ENCODE measurements at places on chromosomes 16 and 17. TPM values are rescaled to one million over a fixed set of nuclear protein-coding genes. Genes with fewer than 3 reads are reported as not detected.

DNA sequence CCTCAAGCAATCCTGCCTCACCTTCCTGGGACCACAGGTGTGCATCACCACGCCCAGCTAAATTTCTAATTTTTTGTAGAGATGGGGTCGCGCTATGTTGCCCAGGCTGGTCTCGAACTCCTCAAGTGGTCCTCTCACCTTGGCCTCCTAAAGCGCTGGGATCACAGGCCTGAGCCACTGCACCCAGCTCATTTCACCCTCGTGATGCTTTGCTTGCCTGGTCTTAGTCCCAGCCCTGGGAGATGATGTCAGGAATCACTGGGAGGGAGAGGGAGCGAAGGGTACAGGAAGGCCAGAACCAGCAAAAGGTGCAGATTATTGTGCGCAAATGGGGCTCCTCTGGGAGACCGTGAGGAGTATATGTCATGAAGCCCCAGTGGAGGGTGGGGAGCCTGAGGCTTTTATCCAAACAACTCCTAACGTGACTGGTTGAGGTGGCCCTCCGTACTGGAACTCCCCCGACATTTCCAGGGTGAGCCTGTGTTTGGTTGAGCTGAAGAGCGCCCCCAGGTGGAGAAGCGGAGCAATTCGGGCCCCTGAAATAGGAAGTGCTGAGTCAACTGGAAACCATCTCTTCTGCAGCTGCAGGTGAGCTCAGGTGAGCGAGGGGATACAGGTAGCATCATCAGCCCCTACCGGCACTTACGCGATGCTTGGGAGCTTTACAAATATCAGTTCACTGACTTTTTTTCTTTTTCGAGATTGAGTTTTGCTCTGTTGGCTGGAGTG lies 41.2 kb upstream of the HAPSTR1 start:
- H3K27ac ChIP-seq = no peak overlapping the region
- H3K27me3 ChIP-seq = no peaks in the 10 kb centered on the region
- H3K4me1 ChIP-seq = no peaks in the 10 kb centered on the region
- no peak overlapping the region for H3K4me3 ChIP-seq
- H3K36me3 ChIP-seq = no peaks in the 10 kb centered on the region
- DNase-seq = peak; percentile 36

- H3K4me3 ChIP-seq = no peak overlapping the region
- H3K36me3 ChIP-seq = no peaks in the 10 kb centered on the region
- H3K27me3 ChIP-seq = no peaks in the 10 kb centered on the region
- no peak for DNase-seq
Measured at GRCh38 chr16:48165961-48166578, 10.3 kb upstream of the ABCC12 start.

DNA sequence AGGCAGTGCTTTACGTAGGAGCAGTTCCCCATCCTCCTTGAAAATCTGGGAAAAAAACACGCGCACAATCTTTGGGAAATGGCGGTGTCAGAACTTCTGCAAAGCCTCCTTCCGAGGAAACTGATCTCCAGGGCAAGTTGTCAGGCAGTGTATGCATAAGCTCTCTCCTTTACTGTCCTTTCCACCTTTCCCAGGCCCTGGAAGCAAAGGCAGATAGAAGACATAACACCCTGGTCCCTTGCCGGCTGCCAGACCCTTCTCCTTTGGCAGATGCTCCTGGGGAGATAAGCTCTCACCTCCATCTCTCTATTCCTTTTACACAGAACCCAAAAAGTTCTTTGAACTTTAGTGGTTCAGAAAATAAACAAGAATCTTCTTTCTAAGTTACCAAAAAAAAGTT lies 12.4 kb downstream of the TOB1 start:
- H3K27me3 ChIP-seq = no peaks in the 10 kb centered on the region
- no peaks in the 10 kb centered on the region for H3K36me3 ChIP-seq
- no peak overlapping the region for H3K27ac ChIP-seq
- no peak overlapping the region for H3K4me3 ChIP-seq
- DNase-seq = no peak

The SHCBP1 gene
- total RNA-seq = 4.2 TPM

DNA sequence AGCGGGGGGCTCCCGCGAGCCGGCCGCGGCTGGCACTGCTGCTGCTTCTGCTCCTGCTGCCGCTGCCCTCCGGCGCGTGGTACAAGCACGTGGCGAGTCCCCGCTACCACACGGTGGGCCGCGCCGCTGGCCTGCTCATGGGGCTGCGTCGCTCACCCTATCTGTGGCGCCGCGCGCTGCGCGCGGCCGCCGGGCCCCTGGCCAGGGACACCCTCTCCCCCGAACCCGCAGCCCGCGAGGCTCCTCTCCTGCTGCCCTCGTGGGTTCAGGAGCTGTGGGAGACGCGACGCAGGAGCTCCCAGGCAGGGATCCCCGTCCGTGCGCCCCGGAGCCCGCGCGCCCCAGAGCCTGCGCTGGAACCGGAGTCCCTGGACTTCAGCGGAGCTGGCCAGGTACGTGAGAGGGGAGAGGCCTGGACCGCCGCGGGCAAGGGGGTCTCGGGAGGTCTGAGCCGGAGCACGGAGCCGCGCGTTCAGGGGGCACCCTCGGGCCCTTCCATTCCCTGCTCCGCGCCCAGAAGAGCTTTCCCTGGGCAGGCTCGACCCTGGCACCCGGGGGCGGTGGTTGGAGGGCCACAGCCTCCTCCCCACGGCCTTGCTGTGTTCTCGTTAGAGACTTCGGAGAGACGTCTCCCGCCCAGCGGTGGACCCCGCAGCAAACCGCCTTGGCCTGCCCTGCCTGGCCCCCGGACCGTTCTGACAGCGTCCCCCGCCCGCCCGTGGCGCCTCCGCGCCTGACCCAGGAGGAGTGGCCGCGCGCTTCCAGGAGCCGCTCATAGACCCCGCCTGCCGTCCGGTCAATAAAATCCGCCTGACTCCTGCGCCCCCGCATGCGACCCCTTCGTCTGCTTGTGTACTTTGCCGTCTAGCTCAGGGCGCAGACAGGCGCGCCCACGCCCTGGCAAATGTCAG lies 591 bp downstream of the NPW start:
- peaks cover 29% of the 10 kb centered on the region for H3K4me1 ChIP-seq
- no peak overlapping the region for H3K4me3 ChIP-seq
- H3K27me3 ChIP-seq = no peaks in the 10 kb centered on the region
- no peaks in the 10 kb centered on the region for H3K36me3 ChIP-seq
- H3K27ac ChIP-seq = no peak overlapping the region

DNA sequence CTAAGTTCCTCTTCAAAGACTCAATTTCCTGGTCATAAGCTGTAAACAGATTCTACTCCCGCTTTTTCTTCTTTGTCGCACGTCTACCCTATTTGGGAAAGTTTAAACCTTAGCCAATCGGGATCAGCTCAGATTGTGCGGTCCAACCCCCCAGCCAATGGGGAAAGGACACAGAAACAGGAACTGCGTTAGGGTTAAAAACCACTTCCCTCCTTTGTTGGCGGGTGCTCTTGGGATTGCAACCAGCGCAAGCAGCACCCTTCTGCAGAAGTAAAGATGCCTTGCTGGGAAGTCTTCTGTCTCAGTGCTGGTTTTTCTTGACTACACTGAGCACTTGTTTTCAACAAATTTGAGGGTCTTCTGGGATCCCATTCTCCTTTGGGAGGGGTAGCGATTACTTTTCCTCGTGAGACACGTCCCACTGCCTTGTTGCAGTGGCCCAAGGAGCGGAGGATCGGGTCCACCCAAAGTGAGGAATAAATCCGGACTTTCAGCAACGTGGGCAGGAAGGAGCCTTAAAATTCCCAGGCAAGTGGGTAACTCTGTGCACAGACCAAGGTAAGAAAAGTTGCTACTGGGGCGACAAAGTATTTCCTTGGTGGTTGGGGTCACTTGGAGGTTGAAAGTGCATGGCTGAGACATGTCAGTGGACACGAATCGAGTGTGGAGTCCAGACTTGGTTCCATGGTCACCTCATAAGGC lies 1.0 kb upstream of the YPEL3 start:
- peaks cover 28% of the 10 kb centered on the region for H3K4me1 ChIP-seq
- H3K27ac ChIP-seq = peak overlapping the region; percentile 90
- H3K4me3 ChIP-seq = no peak overlapping the region
- no peaks in the 10 kb centered on the region for H3K36me3 ChIP-seq

DNA sequence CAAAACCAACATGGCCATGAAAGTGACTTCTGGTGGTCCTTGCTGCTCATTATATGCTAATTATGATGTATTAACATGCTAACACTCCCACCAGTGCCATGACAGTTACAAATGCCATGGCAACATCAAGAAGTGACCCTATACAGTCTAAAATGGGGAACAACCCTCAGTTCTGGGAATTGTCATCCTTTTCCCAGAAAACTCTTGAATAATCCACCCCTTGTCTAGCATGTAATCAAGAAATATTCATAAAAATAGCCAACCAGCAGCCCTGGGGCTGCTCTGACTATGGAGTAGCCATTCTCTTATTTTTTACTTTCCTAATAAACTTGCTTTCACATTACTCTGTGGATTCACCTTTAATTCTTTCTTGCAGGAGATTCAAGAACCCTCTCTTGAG lies 35.9 kb downstream of the DNAJA2 start:
- no peak overlapping the region for H3K27ac ChIP-seq
- H3K27me3 ChIP-seq = no peaks in the 10 kb centered on the region
- no peak for DNase-seq
- H3K4me3 ChIP-seq = no peak overlapping the region

The PRSS36 gene
- 1.6 TPM for total RNA-seq

The CCDC40 gene
- total RNA-seq = 3.2 TPM

The EVPLL gene
- not detected for total RNA-seq

GRCh38 chr17:45976755-45977505 lies 22.1 kb upstream of the STH start:
- H3K27me3 ChIP-seq = no peaks in the 10 kb centered on the region
- H3K36me3 ChIP-seq = no peaks in the 10 kb centered on the region
- no peak for DNase-seq
- H3K27ac ChIP-seq = no peak overlapping the region
- peaks cover 31% of the 10 kb centered on the region for H3K4me1 ChIP-seq

DNA sequence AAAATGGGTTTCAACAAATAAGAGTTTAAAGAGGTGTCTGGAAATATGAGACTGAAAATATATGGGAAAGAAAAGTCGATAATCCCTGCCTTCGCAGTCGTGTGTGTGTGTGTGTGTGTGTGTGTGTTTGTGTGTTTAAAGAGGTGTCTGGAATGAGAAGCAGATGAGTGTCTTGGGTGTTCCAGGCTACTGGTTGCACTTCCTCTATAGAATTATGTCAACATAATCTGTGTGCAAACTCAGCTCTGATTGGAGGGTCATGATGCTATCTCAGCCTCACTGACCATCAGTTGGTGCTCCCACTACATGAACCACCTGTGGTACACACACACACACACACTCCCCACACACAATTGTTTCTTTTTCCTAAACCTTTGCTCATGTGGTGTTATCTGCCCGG lies 347.3 kb downstream of the NPIPA8 start:
- no peak overlapping the region for H3K27ac ChIP-seq
- DNase-seq = no peak
- no peaks in the 10 kb centered on the region for H3K4me1 ChIP-seq
- no peak overlapping the region for H3K4me3 ChIP-seq
- H3K27me3 ChIP-seq = no peaks in the 10 kb centered on the region

The CCL8 gene
- total RNA-seq = not detected

GRCh38 chr16:85151603-85152413 lies 39.5 kb upstream of the CIBAR2 start:
- no peaks in the 10 kb centered on the region for H3K36me3 ChIP-seq
- DNase-seq = no peak

DNA sequence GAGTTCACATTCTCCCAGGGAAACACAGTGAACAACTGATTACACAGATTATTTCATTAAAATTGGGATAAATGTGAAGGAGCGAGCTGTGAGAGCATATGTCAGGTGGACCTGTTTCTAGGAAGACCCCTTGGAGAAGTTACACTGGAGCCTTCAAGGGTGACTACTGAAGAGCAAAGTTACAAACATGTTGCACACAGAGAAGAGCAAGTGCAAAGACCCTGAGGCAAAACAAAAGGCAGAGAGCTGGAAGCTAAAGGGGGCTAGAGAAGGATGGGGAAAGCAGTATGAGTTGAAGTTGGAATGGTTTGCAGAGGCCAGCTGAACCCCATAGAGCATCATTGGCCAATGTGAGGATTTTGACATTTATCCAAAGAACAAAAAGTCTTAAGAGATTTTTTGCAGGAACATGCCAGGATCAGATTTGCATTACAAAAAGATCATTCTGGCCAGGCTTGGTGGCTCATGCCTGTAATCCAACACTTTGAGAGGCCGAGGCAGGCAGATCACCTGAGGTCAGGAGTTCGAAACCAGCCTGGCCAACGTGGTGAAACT lies 14.1 kb downstream of the PDZD9 start:
- no peak overlapping the region for H3K4me3 ChIP-seq
- no peaks in the 10 kb centered on the region for H3K27me3 ChIP-seq
- DNase-seq = no peak
- no peaks in the 10 kb centered on the region for H3K4me1 ChIP-seq

The GDPD1 gene
- total RNA-seq = 2.7 TPM

DNA sequence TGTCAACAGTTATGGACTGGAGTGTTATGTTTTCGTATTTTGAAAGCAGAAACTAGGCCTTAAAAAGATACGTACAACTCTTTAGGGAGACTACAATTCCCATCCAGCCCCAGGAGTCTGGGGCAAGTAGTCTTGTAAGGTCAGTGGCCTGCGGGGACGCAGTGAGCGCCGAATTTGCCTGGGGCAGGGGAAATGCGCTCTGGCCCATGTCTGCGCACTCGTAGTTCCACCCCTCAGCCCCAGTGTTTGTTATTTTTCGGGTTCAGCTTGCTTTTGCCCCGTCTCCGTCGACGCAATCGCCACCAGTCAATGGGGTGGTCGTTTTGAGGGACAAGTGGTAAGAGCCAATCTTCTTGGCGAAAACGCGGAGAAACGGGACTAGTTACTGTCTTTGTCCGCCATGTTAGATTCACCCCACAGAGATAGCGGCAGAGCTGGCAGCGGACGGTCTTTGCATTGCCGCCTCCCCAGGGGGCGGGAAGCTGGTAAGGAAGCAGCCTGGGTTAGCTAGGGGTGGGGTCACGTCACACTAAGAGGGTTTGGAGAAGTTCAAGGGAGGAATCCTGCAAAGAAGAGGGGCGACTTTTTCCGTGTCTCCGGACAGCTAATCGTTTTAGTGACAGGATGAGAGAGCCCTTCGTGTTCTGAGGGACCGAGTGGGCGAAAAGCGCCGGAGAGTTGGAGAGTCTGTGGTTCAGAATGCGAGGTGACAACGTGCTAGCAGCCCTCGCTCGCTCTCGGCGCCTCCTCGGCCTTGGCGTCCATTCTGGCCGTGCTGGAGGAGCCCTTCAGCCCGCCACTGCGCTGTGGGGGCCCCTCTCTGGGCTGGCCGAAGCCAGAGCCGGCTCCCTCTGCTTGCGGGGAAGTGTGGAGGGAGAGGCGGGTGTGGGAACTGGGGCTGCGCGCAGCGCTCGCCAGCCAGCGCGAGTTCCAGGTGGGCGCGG lies 1.1 kb upstream of the BRCA1 start:
- no peaks in the 10 kb centered on the region for H3K27me3 ChIP-seq
- peaks cover 24% of the 10 kb centered on the region for H3K4me1 ChIP-seq
- H3K4me3 ChIP-seq = peak overlapping the region; percentile 74
- H3K27ac ChIP-seq = peak overlapping the region; percentile 60
- H3K36me3 ChIP-seq = peaks cover 6% of the 10 kb centered on the region

DNA sequence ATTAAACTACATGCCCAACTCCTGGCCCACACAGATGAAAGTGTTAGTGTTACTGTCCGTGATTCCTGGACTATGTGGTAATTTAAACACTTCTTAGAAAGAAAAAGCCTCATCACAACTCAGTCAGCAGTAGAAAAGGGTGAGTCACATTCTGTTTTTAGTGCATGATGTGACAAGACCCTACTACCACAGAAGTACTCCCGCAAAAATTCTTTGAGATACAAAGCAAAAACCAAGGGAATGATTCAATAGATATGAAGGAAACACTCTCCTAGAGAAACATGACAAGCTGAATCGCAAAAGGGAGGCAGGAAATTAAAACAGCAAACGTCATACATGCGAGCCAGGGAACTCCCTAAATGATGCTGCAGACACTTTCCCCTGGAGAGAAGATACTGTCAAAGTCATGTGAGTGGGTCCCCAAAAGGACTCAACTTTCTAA lies 14.4 kb downstream of the SNN start:
- DNase-seq = peak; percentile 85
- H3K36me3 ChIP-seq = peaks cover 56% of the 10 kb centered on the region
- peak overlapping the region; percentile 99 for H3K27ac ChIP-seq

All from B cell (primary cell).